ENCODE measurements at places on chromosomes 6 and 20.
A peak's percentile ranks its signal among the peaks of the same experiment; 100 is the strongest.

- peak; percentile 96 for DNase-seq
These were observed 9.9 kb downstream of the SNTA1 start for GRCh38 chr20:33433465-33434234.

DNA sequence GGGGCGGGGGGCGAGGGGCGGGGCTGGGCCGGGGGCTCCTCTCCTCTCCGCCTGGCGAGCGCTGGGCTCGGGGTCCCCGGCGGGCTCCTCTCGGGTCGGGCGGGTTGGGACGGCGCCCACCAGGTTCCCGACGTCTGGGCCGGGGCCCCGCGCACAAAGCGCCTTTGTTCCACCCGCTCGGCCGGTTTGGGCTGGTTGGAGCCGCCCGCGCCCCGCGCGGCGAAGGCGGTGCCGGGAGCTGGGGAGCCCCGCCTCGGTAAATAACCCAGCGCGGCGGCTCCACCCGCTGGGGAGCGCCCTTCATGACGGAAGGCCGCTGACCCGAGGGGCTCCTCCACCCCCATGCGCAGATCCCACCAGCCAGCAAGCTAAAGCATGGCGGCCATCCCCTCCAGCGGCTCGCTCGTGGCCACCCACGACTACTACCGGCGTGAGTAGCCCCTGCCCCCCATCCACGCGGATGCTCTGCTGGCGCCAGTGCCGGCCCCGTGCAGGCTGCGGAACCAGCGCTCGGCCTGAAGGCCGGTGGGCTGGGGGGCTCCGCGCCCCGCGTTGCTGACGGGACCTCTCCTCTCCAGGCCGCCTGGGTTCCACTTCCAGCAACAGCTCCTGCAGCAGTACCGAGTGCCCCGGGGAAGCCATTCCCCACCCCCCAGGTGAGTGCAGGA lies 503 bp downstream of the PPDPF start:
- peak; percentile 81 for DNase-seq

- no peak for DNase-seq
These were observed 160.5 kb downstream of the TTLL2 start for GRCh38 chr6:167485186-167485978.

GRCh38 chr6:121055572-121056163 lies 278.6 kb downstream of the TBC1D32 start:
- peak; percentile 78 for DNase-seq

- DNase-seq: no peak
These were observed 62.6 kb downstream of the SRC start for GRCh38 chr20:37408302-37409193.

DNA sequence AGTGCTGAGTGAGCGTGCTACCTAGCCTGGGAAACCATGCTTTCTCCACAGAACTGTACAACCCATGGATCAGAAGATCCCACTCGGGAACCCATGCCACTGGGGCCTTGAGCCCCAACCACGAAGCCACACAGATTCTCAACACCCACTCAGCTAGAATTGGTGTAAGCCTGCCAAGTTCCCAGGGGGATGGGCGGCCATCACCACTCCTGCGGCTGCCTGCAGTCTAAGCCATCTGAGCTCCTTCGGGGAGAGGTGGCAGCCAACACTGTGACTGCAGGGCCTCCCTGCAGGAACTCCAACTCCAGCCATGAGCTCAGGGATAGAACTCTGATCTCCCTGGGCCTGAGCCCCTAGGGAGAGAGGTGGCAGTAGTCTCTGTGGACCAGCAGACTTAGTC lies 33.6 kb upstream of the SENP6 start:
- DNase-seq: no peak

DNA sequence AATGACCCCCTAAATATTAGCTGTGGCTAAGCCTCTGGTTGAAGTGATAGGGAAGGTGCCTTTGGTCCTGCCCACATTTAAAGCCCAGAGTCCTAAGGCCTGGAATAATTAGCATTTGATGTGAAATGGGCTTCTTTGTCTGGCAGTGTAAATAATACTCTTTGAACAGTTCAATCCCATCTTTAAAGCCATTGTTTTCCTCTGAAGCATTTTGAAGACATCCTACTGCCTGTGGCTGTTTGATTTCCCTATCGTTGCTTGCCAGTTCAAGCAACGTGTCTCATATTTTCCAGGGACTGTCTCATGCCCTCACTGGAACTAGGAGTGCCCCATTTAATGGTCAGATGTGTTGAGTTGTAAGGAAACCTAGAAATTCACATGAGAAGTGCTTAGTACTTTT lies 89.3 kb upstream of the BTN3A2 start:
- no peak for DNase-seq

GRCh38 chr6:36731622-36732310 lies 34.1 kb downstream of the RAB44 start:
- no peak for DNase-seq

GRCh38 chr20:3738111-3739053 lies 5.9 kb downstream of the HSPA12B start:
- DNase-seq: no peak

DNA sequence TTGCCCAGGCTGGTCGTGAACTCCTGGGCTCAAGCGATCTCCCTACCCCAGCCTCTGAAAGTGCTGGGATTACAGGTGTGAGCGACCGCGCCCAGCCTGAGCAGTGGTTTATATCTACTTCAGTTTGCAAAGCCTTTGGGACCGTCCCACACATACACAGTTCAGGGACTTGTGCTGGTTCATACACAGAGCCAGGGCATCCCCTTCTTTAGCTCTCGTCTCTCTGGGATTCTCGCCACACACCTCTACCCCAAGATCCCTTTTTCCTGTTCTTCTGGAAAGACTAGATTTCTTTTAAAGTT lies 12.5 kb downstream of the CAP2 start:
- DNase-seq: no peak

DNA sequence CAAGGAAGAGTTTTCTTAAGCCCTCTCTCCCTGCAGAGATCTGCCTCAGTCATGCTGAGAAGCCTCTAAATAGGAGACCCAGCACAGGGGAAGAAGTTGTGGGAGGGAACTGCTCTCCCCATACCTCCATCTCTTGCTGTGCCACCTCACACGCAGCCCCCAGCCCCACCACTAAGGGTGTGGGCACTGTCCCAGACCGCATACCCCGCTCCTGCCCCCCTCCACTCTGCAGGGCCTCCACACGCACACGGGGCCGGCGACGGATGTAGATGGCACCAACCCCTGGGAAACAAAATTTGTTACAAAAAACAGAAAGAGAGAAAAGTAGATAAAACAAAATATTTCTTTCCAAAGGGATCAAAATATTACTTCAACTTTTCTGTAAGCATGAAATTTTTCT lies 10.2 kb upstream of the CPNE1 start:
- DNase-seq: no peak

DNA sequence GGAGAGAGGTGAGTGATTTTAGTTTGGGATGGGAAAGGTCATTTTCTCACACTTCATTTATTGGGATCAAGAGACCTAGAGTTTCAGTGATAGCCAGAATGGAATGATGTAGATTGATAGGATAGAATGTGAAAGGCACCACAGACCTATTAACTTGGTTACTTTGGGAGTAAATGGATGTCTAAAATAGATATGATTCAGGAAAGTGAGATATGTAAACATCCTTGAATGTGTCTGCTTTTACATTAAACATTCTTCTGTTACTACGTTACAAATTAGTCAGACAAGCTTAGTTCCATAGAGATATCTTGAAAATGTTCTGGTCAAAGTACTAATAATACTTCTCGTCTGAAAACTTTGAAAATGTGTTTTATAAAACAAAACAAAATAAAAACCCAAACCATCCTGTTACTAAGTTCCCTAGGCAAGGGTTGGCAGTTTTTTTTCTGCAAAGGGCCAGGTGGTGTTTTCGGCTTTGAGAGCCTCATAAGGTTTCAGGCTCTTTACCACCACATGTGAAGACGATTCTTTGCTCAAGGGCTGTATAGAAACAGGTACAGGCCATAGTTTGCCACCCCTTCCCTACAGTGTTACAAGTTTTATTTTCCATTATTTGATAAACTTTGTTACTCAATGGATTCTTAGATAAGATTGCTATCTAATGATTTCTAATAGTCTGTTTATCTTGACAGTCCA lies 3.4 kb downstream of the CYB5R4 start:
- no peak for DNase-seq

DNA sequence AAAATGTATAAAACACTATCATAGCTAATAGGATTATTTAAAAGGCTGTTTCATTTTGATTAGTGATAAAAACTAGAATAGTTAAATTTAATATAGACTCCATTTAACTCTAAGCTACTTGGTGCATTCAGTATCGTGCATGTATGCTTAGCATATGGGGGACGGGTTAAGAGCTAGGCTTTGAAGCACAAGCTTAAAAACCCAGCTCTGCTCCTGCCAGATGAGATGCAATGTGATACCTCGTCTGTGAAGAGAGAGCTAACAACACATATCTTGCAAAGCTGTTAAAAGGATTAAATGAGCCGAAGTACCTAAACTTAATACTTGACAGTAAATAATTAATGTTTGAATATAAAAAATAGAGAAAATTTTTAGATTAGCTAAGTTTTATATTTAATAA lies 42.2 kb downstream of the DTNBP1 start:
- DNase-seq: no peak

- DNase-seq: peak; percentile 83
These were observed at the start of gene VIP for GRCh38 chr6:152750694-152751093. Gene VIP, plus strand, starts transcription at chr6:152750797. Its CDS starts 1,381 bp downstream, at chr6:152752178.

DNA sequence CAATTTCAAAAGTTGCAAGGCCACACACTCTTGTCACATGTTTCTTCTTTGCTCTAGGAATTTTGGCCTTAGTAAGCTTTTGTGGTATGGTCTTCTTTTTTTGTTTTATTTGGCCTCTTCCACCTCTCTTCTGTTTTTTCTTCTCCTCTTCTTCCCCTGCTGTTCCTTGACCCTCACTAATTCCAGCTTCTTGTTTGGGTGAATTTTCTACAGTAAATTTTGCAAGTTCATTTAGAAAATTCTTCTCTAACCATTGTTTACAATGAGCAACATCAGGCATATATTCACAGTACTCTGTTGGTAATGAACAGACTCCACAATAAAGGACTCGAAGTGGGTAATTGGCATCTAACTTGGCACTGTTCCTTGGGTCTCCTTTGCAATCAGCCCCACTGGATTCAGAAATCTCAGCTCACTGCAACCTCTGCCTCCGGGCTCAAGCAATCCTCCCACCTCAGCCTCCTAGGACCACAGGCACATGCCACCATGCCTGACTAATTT lies 5.0 kb downstream of the ASIP start:
- no peak for DNase-seq

DNA sequence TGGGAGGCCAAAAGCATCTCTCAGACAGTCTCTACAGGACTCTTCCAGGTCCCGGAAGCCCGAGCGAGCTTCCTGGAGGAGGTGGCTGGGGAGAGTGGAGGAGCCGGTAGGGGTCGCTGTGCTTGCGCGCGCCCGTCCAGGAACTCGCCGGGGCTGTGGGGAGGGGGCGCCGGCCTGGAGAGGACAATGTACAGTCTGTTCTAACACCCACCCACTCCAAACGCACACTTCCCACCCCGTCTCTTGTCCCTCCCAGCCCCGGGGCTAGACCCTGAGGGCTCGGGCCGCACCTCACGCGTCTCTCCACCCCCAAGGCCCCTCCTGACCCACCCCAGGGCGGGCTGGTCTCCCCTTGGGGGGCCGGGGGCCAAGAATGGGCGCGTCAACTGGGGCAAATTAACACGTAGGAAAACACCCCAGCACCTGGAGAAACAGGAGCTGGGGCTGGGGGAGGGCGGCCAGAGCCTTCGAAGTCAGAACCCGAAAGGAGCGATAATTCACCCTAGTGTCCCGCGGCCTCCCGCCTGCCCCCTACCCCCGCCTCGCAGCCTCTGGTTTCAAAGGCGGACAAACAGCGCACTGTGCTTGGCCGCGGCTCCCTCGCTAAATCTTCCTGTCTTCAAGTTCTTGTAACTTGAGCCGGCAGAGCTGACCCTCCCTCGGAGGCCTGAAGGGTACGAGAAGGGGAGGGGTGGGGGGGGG lies 103.2 kb upstream of the FOXP4 start:
- DNase-seq: no peak

GRCh38 chr6:14974792-14975470 lies 270.9 kb upstream of the JARID2 start:
- no peak for DNase-seq

- DNase-seq: no peak
These were observed 254.8 kb downstream of the FOXC1 start for GRCh38 chr6:1864496-1864895.

- no peak for DNase-seq
These were observed 19.3 kb downstream of the CITED2 start for GRCh38 chr6:139355172-139355571.

- no peak for DNase-seq
These were observed 750 bp downstream of the MAP7 start for GRCh38 chr6:136549300-136550044.

DNA sequence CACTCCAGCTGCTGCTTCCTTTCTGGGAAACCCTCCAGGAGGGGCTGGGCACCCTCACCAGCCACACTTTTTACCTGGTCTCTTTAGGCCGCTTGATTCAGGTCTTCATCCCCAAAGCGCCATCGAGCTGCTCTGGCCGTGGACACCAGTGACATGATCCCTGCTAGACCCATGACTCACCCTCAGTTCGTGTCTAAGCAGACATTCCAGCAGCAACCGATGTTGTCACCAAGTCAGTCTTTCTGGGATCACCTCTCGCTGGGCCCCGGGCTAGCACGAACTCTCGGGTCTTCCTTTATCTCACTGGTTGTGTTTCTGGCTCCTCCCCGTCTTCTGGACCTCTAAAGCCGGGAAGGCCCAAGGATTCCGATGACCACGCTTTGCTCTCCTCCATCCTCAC lies 43.0 kb upstream of the GPR31 start:
- no peak for DNase-seq

GRCh38 chr6:158409451-158409850 lies 97.2 kb downstream of the TULP4 start:
- no peak for DNase-seq

- DNase-seq: no peak
These were observed 32.7 kb upstream of the MCM3 start for GRCh38 chr6:52317211-52317610.

GRCh38 chr20:55053389-55053788 lies 578.0 kb downstream of the DOK5 start:
- no peak for DNase-seq

- DNase-seq: no peak
These were observed 4.9 kb downstream of the ASCC3 start for GRCh38 chr6:100876251-100876650.

DNA sequence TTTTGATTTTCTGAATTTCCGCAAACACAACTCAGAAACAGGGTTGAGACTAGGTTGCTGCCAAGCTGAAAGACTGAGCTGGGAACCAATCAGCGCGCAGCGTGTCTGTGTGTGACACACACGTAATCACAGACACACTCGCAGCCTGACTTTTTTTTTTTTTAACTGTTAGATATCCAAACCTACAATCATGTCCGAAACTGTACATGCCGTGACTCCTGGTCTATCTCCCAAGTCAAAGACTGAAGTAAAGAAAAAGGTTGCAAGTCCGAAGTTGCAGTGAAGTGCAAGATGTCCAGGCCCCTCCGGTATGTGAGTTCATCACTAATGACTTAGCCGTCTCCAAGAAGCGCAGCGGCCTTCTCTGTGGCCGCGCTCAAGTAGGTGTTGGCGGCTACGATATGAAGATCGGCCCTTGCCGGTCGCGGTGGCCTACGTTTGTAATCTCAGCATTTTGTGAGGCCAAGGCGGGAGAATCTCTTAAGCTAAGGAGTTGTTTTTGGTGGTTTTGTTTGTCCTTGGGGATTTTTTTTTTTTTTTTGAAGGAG lies 108.2 kb downstream of the HFE start:
- DNase-seq: peak; percentile 80

GRCh38 chr6:111589366-111589765 lies 16.3 kb downstream of the TRAF3IP2 start:
- peak; percentile 93 for DNase-seq

GRCh38 chr20:41349943-41350342 lies 9.3 kb downstream of the LPIN3 start:
- DNase-seq: no peak
